ENCODE measurements at places on chromosomes 6 and 20. TPM values are rescaled to one million over a fixed set of nuclear protein-coding genes. Genes with fewer than 3 reads are reported as not detected.

CST3 gene
- 118 TPM for polyA plus RNA-seq

DNA sequence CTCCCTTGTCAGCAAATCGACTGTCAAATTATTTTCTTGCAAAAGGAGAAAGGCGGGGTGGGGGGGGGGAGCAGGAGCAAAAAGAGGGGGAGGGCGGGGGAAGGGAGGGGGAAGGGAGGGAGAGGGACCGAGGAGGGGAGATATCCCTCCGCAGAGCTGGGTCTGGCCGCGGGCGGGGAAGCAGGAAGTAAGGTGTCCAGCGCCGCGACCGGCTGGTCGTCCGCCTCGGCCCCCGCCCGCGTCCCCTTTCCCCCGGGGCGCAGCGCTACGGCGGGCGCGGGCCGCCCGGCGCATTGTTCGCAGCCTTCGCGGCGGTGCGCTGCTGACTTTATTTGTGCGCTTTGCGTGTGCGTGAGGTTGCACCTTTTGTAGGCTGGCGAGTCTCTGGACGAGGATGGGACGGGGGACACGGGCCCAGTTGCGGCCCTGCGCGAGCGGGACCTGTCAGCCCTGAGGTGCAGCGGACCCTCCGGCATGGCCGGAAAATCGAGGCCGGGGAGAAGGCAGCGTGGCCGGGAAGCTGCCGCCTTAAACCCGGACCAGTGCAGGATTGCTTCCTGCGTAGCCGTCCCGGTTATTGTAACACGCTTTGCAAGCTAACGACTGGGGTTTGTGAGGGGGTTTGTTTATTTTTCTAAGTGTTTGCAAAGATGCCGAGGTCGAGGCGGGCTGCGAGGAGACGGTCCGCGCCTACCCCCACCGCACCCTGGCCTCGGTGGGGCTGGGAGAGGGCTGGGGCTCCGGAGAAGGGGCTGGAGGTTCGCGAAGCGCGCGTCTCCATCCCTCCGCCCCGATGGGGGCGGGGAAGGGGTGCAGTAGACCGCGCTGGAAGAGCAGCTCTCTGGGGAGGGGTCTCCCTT, 675 bp upstream of the TRERF1 start:
- DNase-seq = peak; percentile 83

DNA sequence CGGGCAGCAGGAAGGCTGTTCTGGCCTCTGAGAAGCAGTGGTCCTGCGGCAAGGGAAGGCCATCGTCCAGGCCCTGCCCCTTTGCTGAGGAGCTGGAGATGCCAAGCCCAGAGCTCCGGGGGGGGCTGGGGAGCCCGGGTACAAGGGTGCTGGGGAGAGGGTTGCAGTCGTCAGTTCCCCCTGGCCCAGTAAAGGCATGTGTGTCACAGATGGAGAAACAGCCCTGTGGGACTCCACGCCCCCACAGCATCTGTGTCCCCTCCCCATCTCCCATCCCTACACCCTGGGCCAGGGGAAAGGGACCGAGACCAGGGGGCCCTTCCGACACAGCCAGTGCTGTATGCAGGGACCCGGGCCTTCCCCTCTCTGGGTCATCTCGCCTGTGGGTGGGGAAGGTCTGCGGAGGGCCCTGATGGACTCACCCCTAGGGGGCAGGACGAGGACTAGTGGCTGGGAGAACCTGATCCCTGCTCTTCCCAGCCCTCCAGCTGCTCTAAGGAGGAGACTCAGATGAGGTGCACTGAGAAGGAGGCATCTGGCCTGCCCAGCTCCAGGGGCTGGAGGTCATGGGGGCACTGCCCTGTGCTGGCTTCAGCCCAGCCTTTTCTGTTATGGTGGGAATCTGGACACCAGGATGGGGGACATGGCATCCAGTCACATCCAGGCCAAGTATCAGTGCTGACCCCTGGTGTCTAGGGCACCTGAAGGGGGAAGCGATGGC, 609 bp downstream of the MYL9 start:
- DNase-seq = no peak

SLC2A10 gene
- polyA plus RNA-seq = 16.6 TPM

BPIFB2 gene
- polyA plus RNA-seq = not detected

- no peak for DNase-seq
Observed at GRCh38 chr6:31345026-31345730, 11.8 kb downstream of the HLA-B start.

KCNS1 gene
- 0.04 TPM for polyA plus RNA-seq

DNA sequence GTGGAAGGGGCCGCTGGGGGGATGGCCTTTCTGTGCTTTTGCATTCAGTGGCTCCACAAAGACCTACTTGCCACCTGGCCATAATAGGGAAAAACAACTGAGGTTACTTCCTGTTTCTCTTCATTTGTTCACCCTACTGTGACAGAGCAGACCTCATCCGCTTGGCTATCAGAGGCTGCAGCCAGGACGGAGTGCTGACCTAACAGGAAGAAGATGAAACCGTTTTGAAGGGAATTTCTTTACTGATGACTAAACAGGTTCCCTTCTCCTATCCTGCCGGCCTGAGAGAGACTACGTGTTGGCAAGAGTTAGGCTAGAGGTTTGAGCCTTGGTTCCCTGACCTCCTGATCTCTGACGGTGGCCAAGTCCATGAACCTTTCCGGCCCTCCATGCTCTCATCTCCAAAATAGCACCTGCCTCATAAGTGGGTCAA, 21.3 kb downstream of the PRR18 start:
- no peak for DNase-seq

GRCh38 chr6:49909563-49909962, 43.2 kb upstream of the CRISP1 start:
- DNase-seq = peak; percentile 36

KPNA5 gene
- 12.2 TPM for polyA plus RNA-seq

NKAIN4 gene
- 53.5 TPM for polyA plus RNA-seq

DNA sequence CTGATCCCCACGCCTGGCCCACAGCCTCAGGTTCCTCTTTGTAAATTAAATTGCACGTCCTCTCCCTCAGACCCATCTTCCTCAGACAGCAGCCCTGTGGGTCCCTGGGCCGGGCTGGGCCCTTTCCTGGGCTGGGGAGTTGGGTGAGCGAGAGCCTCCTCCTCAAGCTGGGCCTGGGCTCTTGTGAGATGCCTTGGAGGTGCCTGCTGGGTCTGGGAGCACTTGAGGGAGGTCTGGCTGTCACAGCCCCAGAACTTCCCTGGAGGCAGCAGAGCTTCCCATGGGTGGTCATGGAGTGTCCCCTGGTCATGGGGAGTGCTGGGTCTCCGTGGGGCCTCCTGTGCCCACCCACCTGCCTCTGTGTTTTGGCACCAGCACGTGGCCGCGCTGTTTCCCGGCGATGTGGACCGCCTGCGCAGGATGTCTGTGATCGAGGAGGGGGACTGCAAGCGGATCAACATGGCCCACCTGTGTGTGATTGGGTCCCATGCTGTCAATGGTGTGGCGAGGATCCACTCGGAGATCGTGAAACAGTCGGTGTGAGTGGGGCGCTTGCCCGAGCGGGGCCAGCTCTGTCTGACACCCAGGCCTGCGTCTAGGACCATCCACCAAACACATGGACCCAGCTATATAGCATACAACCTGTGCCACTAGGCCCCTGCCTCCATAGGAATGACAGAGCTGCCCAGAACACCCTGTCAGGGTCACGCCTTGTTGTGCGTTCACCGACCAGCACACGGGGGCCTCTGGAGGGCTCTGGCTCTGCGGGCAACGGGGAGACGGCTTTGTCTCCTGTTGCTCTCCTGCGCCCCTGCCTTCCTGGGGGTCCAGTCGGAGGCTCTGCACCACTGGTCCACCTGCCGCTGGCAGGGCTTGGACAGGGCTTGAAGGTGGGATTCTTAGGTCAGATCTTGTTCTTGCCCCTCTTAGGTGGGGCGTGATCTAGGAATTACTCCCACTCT, 33.0 kb downstream of the PYGB start:
- no peak for DNase-seq
